Activated CD4-positive, alpha-beta T cell treated with anti-CD3 and anti-CD28 coated beads for 4 hours (primary cell): ENCODE measurements at places on chromosomes 1 and 21.

DNA sequence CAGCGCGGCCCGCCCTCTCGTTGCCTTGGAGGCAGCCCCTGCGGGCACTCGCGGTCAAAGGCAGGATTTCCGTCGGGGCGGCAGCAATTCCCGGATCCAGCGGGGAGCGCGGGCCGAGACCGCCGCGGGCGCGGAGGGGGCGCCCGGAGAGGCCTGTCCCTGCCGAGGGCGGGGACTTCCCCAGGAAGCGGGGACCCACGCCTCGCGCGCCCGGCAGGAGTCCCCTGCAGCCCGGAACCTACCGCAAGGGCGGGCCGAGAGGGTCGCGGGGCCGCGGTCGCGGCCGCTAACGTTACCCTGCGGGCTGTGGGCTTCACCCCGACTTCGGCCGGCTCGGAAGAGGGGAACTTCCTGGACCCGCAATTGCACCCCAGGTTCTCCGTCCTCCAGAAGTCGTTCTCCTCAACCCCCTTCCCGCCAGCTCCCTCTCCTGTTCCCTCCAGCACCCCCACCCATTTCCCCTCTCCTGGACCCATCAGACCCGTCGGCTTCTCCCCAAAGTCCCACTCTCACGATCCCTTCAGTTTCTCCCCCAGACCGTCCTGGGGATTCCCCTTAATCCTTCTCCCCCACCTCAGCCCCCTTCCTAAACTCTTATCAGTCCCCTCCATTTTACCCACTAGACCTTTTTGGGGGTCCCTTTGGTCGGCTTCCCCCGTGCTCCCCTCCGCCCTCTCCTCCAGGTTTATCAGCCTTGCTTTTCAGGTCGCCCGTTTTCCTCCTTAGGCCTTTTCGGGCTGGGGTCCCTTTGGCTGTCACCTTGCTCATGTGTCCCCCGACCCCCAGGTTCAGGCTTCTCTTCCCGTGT, 604 bp downstream of the FGR start:
- DNase-seq, result no peak

DNA sequence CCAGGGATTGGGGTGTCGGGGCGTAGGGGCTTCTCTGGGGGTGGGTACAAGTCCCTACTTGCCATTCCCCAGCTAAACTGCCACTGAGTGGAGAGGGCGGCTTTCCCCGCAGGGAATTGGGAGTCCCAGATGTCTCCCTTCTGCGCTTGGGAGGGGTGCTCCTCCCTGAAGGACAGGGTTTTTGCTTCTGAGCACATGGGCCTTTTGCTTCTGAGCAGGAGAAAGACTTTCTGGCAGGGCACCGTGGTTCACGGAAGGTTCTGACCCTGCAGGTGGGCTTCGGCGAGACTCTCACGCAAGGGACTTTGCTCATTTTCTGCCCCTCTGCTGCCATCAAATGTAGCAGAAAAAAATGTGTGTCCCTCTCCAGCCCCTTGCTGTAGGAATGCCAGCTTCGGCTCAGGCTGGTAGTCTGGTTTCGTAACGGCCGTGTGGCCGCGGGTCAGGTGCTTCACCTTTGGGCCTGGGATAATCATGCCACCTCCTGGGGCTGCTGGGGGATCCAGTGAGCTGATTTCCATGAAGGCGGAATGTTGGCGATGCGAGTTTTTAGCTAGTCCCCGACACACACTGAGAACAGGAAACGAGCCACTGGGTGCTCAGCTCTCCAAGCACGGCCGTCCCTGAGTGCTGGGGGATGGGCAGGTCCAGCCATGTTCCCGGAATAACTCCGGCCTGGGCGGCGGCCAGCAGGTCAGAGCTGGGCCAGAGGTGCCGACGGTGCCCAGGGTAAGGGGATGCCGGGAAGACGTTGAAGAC, 364.0 kb downstream of the CAMTA1 start:
- no peak for DNase-seq

DNA sequence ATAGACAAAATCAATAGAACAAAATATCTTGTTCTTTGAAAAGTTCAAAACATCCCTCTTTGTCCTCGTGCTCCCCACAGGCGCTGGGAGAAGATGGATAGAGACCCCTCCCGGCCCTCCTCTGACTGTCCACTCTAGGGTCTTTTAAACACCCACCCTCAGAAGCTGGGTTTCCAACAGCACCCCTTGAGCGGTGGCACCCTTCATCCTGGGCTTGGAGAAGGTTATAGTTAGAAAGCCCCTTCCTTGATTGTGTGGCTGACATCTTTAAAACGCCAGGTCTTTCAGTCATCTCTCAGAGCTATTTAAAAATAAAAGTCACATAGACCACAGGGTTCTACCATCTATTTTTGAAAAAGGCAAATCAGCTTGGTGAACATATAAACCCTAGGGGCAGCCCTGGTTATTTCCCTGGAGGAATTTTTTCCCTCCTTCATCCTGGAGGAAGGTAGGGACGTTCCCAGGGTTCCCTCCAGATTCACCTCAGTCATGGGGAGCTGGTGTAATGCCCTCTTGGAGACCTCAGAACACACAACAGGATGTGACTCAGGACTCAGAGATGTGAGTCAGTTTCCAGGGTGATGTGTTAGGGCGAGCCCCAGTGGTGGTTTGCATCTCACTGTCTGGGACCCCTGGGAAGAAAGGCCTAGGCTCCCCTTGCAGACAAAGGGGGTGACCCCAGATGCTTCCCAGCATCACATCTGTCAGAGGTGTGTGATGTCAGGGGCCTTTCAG, 138.5 kb downstream of the CLIC6 start:
- peak; percentile 61 for DNase-seq

DNA sequence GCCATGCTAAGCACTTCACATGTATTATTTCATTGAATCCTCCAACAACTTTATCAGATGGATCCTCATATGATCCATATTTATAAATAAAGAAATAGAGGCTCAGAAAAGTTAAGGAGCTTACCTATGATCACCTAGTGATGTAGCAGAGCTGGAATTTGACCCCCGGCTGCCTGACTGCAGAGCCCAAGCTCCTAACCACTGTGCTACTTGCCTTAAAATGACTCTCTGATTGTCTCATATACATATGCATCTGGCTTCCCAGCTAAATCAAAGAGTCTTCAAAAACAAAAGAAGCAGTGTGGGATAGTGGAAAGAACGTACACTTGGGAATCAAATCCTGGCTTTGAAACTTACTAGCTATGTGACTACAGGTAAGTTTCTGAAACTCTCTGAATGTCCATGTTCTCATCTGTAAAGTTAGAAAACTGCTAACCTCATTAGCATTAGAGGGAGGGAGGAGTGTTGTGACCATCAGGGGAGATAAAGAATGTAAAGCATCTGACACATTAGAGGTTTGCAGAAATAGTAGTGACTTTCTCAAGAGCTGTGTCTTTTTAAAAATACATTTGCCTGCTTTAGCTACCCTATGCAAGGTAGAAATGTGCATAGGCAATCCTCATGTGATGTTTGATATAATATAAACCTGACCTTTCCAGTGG, 67.2 kb upstream of the BARHL2 start:
- DNase-seq, result no peak

DNA sequence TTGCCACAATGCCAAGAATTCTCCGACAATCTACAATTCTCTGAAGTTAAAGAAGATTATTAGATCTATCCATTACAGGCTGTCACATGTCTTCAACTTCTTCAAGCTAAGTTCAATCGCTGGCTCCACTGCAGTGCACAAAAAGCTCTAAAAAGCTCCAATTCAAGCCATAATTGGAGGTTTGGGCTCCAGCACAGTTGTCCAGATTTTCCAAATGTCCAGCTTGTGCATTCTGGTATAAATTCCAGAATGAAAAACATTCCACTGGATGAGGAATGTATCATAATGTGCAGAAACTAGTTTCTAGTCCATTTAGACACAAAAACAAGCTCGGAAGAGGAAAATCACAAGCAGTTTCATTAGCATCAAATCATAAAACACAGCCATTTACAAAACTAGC, 138.6 kb downstream of the NRIP1 start:
- no peak for DNase-seq

- no peak for DNase-seq
Measured at GRCh38 chr1:9253004-9253403, 18.4 kb downstream of the H6PD start.

- DNase-seq, result no peak
Measured at GRCh38 chr1:222068937-222069336, 327.0 kb upstream of the DUSP10 start.
